Activated T-cell treated with anti-CD3 and anti-CD28 coated beads, Interleukin-2, amount 50 U/mL, for 4 hours (primary cell): ENCODE measurements at places on chromosomes 11 and 22. TPM values are rescaled to one million over a fixed set of nuclear protein-coding genes. Genes with fewer than 3 reads are reported as not detected.

DNA sequence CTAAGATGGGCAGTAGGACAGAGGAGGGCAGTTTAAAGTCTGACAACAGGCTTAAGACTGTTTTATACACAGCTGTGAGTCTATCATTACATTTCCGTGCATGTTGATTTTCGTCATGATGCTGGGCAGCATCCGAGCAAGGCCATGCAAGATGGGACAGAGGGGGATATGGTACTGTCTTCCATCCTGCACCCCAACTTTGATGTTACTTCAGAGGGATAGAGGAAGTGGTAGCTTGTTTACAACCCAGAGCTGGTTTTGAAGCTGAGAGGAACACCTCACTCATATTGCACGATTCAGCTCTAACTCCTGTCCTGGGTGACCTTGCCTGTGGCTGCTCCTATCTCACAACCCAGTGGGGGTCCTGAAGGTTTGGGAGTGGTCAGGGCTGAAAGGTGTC lies 3.0 kb upstream of the SORL1 start:
- no peak for DNase-seq

DNA sequence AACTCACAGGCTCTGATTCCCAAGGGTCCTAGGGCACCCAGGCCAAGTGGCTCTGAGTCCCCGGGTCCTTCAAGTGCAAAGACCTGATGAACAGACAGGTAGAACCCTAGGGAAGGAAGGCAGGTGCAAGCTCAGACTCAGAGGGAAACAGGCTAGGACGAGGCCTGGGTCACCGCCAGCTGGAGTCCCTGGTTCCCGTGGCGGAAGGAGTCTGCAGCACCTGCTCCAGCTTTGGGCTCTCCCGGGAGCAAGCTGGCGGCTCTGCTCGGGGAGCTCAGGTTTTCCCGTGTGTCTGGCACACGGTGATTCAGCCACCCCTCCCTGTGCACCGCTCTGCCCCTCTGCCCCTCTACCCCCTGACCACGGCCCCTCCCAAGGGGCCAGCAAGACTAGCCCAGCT lies 59.8 kb downstream of the WNT7B start:
- DNase-seq: no peak

GRCh38 chr11:15793043-15793996 lies 563.0 kb downstream of the SOX6 start:
- no peak for DNase-seq

DNA sequence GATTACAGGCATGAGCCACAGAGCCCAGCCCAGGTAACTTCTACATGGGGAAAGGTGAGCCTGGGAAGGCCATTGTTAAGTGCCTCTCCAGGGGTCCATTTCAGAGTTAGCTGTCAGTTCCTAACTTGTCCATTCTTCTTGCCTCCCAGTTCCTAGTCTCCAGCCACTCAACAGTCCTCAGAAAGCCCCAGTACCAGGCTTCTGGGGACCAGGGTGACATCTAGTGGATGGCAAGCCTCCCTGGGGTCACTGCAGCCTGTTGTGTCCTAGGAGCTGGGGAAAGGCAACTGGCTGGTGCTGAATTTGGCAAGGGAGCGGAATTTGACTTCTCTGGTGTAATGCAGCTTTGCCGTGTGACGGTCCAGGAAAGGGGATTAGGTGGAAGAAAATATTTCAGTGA lies 2.1 kb downstream of the LGALS12 start:
- no peak for DNase-seq

GRCh38 chr11:94036096-94036495 lies 14.9 kb downstream of the HEPHL1 start:
- DNase-seq: no peak

GRCh38 chr11:64014356-64014755 lies 21.4 kb upstream of the FLRT1 start:
- DNase-seq: no peak

GRCh38 chr11:13963949-13964770 lies 1.6 kb downstream of the SPON1 start:
- no peak for DNase-seq

Gene SMC1B
- total RNA-seq: 0.24 TPM

Gene FERMT3
- 368 TPM for total RNA-seq

Gene MIEF1
- total RNA-seq: 69.9 TPM
